Hypothalamus (tissue), 51 donors: ENCODE measurements at places on chromosomes 2 and 18.
A peak's percentile ranks its signal among the peaks of the same experiment; 100 is the strongest.

DNA sequence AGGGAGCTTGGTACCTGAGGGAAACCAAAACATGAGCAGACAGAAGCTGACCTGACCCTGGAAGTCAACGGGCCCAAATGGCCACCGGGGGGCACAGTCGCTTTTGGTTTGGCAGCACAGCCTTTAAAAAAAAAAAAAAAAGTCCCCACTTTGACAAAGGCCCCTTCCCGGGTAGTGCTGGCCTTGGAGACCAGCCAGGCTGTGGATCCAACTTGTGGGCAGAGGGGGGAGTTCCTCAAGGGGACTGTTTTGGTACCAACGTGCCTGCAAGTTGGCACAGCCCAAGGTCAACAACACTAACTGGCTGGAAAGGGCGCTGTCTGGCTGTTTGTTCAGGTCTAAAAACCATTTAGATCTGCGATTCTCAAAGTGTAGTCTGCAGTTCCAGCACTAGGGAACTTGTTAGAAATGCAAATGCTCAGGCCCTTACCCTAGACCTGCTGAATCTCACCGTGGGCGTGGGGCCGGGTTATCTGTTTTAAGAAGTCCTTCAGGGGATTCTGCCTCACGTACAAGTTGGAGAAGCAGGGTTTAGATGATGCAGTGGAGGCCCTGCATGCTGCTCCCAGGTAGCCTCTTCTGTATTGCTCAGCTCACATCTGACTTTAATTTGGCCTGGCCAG is 83.0 kb downstream of the LPIN1 start:
- DNase-seq, result peak; percentile 60

GRCh38 chr2:233481368-233482142 is 85.0 kb downstream of the USP40 start:
- DNase-seq, result no peak

DNA sequence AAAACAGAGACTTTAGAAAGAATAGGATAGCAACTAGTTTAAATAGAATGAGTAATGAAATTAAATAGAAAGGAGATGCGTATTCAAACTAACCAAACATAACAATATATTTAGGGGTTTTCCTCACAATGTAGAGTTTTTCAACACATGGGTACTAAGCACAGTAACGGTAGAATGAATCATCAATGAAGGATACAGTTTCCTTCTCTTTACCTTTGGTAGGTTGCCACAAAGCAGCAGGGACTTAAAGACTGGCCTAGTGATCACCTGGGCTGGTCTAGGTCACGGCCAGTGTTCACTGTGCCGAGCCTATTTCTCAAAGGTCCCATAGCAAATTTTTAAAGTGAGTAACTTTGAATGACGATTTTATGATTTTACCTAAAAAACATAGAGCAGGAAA is 311.7 kb downstream of the XIRP2 start:
- DNase-seq, result no peak

GRCh38 chr2:104658144-104658835 is 195.6 kb upstream of the POU3F3 start:
- DNase-seq, result peak; percentile 6

GRCh38 chr2:51710222-51710621 is 678.3 kb upstream of the NRXN1 start:
- DNase-seq, result no peak

- no peak for DNase-seq
Measured at GRCh38 chr2:234203135-234203984, 152.9 kb downstream of the SPP2 start.

DNA sequence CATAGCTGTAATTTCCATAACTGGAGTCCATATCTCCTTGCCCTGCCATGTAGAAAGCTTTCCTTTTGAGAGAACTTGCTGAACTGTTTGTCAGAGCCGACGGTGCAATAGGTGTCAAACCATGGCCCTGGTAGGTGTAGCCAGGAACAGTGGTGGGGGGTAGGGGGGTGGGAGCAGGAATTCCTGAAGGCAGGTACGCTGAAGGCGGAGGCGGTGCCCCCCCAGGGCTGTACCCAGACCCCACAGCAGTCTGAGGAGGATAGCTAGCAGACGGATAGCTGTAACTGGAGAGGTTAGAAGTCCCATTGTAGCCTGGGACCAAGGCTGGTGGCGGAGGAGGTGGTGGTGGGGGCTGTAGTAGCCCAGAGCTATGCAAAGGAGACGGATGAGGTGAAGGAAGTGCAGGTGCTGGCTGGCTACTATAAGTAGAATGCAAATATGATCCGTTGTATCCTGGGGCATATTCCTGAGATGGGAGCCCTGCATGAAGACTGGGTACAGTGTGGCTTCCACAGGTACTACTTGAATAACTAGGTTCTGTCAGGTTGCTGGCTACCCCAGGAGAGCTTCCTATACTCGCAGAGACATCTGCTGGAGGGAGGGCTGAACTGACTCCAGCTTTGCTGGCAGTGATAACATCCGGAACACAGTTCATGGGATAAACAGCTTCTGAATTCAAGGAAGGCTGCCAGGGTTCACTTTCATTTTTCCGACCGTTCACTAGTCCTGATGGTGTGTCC is 124.8 kb downstream of the FIGN start:
- peak; percentile 34 for DNase-seq

- no peak for DNase-seq
Measured at GRCh38 chr18:12245793-12246135, 8.4 kb upstream of the CIDEA start.

DNA sequence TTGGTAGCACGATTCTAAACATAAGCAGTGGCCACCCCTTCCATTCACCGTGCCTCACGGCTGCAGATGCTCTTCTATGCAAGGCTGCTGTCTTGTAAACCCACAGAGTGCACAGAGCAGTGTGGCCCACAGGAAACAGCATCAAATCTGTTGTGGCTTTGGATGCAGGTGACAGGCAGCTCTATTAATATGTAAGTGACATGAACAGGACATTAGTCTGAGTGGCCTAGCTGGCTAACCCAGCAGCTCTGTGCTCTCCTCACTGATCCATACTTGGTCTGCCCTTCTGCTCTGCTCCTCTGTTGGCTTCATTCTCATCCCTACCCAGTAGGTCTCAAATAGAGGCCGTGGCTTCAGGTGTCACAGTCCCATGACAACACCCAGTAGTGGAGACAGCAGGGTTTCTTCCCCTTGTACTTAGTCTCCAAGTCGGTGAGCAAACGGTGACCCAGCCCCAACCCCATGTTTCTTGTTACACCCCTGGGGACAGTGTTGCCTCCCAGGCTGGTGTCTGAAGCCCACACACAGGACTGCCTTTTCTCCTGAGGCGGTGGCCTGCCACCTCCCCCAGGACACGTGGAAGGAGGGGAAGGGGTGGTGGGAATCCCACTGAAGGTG is 5.8 kb downstream of the SH3RF3 start:
- no peak for DNase-seq

DNA sequence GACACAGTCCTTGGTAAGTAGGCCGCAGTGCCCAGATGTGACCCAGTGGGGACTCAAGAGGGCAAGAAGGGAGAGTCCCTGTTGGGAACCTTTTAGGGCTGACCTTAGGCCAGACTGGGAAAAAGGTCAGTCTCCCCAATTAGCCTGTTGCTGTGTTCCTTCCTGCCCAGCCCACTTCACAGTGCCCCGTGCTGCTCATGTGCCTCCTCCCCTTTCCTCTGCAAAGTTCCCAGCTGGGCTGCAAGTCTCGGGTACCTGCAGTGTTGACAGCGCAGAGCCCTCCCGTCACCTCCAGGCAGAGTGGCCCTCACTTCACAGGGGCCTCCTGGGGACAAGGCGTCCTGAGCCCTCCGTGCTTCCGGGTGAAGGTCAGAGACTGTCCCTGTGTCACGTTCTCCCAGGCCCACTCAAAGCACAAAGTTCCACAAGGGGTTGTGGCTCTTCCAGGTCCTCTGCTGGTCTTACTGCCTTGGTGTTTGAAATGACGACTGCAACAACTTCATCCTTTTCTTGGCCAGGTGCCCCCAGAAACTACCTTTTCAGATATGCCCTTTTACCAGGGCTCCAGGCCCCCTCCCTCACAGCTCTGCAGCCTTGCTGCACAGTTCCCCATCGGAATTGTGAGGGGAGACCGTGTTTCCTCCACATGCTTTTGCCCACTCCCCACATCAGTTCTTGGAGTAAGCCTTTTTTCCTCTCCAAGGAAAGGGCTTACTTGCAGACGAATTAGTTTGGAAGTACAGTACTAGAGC is 225.8 kb downstream of the ALPK2 start:
- DNase-seq, result no peak

- DNase-seq, result peak; percentile 62
Measured at GRCh38 chr2:170505631-170506275, 209.4 kb upstream of the SP5 start.

- DNase-seq, result no peak
Measured at GRCh38 chr2:152418688-152419087, 83.7 kb downstream of the FMNL2 start.

DNA sequence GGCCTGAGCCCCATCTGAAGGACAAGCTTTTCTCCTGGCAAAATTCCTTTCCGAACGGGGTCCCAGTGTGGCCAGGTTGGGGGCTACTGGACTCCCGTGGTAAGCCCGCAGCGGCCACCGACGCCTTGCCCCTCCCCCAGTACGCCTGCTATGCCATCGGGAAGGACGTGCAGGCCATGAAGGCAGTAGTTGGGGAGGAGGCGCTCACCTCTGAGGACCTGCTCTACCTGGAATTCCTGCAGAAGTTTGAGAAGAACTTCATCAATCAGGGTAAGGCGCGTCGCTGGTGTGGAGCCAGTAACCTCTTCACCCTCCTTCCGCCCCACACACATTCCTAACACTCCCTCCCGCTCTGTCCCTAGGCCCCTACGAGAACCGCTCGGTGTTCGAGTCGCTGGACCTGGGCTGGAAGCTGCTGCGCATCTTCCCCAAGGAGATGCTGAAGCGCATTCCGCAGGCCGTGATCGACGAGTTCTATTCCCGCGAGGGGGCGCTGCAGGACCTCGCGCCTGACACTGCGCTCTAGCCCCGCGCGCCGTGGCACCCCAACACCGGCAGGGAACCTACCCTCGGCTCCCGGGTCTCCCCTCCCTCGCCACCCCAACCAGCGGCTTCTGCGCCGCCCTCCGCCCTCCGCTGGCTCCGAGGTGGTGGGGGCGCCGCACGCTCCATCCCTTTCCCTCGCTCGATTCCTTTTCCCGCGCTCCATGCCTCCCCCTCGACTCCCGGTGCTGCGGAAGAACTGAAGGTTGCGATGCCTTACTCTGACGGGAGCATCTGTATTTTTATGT is 13.6 kb upstream of the ANKRD53 start:
- peak; percentile 58 for DNase-seq

GRCh38 chr18:61398961-61399705 is 65.9 kb downstream of the CDH20 start:
- no peak for DNase-seq

DNA sequence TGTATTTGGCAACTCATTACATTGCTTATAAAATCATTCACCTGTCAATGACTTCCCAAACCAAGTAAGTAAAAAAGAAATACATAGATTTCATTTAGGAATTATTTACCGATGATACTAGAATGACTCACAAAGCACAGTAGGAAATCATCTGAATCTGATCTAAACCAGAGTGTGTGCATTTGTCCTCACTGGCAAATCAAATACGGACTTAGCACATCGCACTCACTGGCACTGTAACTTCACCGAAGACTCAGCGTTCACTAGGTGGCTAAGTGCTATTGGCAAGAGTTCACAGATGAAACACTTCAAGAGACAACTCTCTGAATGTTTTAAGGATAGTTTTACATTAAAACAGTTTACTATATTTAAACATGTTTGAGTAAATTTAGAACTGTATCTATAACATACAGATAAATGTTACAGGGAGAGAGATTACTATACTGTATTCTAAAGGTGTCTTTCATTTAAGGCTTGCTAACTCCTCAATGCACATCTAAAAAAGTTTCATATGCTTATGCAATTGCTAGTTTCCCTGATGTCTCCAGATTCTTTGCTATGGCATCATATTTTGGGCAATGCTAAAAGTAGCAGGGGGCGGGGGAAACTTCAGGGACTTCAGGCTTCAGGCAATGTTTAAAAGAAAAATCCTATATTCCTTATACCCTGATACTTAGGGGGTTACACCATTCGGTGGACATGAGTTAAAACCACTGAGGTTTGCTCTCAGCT is 48.8 kb downstream of the STK39 start:
- no peak for DNase-seq

- DNase-seq, result no peak
Measured at GRCh38 chr18:77069931-77070330, 62.7 kb downstream of the MBP start.

DNA sequence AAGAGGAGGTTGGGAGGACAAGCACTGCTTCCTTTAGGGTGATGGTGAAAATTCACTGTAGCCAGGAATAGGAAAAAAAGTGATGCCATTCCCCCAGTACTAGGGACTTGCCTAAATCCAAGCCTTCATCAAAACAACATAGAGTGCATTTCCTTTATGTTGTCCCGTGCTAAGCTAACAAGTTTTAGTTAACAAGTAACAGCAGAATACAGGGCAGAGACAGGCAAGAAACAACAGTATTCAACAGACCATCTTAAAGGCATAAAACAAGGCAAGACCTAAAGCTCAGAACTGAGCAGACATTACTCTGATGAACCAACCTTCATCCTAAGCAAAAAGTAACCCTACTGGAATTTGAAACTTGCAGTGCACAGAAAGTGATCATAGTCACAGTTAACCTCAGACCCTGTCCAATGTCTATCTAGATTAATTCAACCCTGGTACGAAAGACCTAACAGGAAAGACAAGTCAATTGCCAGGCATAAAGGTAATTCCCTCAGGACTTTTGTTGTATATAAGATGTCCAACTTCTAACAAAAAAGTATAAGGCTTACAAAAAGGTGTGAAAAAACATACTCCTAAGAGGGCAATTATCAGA is 34.4 kb upstream of the GALNT1 start:
- DNase-seq, result no peak

DNA sequence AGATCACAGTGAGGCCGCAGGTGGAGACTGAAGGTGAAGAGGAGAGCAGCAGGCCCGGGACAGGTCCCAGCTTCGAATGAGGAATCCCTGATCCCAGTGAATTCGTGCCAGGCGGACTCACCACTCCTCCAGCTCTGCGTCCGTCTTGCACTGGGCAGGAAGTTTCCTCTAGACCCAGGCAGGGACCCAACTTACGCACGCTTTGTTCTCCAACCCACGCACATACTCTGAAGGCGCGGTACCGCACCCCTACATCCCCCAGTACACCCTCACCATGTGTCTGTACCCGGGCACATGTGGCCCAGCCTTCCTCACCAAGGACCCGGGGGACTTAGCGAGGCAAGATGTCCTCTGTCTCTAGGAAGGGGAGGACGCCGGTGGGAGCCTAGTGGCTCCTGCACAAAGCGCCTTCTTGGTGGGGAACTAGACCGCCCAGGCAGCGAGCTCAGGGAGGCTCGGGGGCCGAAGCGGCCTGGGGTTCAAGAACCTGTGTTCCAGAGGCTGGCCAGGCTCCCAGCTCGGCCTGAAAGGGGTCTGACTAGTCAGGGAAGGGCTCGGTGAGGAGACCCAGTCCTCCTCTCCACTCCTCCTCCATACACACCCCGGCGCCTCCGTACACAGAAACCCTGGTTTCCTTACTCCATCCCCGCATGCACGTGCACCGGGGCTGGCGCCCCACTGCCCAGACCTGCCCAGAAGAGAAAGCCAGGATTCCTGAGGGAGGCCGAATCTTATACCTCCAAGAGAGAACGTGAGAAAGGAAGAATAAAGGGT is 38.3 kb upstream of the ATP6V1B1 start:
- DNase-seq, result no peak

DNA sequence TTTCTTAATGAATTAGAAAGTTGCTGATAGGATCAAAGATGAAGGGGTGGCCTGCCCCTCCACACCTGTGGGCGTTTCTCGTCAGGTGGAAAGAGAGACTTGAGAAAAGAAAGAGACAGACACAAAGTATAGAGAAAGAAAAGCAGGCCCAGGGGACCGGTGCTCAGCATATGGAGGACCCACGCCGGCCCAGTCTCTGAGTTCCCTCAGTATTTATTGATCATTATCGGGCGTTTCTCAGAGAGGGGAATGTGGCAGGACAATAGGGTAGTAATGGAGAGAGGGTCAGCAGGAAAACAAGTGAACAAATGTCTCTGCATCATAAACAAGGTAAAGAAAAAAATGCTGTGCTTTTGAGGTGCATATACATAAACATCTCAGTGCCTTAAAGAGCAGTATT is 144.3 kb downstream of the CCDC102B start:
- no peak for DNase-seq
